Kasumi-1 (cell line): ENCODE measurements at places on chromosomes 7 and 10.

DNA sequence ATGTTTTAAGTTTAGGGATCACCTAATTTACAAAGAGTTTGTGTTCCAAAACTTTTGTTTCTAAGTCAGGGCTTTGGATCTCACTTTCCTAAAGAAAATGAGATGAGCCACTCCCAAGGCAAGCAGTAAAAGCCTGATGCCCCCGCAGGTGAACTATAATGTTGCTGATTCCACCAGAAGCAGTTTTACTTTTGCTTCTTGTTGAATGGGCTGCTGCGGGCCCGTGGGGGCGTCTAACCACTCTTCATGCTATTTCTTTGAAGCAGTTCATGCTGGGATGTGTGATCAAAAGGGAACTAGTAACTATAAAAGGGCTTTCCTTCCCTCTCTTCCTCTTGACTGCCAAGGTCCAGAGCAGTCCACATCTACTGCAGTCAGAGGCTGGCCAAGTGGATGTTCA lies 118.7 kb upstream of the NEBL start:
- DNase-seq: no peak

GRCh38 chr7:96663871-96664445 lies 45.7 kb downstream of the SEM1 start:
- peak; percentile 4 for DNase-seq

DNA sequence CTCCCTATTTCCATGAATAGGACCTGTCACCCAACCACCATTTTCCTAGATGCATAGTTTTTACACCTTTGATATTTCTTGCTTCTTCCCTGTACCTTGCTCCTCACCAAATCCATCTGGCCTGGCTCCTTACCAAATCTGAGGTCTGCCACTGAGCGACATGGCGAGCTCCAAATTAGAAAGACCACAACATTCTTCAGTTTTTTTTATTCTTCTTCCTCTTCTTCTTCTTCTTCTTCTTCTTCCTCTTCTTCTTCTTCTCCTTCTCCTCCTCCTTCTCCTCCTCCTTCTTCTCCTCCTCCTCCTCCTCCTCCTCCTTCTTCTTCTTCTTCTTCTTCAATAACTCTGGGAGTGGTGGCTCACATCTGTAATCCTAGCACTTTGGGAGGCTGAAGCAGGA lies 7.1 kb downstream of the CPED1 start:
- DNase-seq: peak; percentile 61

DNA sequence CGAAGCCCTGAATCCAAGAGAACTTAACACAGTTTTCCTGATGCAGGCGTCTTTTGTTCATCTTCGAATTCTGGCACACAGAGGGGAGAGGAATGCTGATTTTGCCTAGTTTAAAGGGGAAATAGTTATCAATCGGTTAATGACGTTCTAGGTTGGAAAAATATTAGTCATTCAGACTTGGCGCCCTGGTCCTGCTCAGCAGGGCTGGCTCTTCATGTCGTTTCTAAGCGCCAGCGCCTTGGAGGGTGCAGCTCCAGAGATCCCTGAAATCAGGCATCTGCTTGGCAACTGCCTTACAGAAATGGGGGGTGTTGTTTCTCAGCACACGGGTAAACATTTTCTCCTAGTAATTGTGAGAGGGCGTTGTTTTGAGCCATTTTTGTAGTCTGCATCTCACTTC lies 1.3 kb upstream of the PRTFDC1 start:
- no peak for DNase-seq
